Stimulated activated CD4-positive, alpha-beta T cell treated with anti-CD3 and anti-CD28 coated beads, Interleukin-15, amount 100 ng/mL, for 1 hour (primary cell): ENCODE measurements at places on chromosomes 12 and 14.

DNA sequence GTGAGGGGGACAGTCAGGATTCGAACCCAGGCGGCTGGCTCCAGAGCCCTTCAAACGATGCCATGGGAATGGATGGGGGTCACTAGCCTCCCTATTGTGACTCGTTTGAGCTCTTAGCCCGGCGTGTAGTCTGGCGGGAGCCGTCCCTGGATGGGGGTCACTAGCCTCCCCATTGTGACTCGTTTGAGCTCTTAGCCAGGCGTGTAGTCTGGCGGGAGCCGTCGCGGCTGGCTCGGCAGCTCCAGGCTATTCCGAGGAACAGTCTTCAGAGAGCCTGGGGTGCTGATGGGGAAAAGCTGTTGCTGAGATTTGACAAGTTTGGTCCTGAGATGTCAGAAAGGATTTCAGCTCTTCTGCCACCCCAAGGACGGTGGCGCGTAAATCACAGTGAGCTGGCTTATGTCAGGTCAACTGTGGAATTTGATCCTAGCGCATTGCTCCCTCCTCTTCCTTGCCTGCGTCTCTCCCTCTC is 58.3 kb downstream of the CALM1 start:
- no peak for DNase-seq

DNA sequence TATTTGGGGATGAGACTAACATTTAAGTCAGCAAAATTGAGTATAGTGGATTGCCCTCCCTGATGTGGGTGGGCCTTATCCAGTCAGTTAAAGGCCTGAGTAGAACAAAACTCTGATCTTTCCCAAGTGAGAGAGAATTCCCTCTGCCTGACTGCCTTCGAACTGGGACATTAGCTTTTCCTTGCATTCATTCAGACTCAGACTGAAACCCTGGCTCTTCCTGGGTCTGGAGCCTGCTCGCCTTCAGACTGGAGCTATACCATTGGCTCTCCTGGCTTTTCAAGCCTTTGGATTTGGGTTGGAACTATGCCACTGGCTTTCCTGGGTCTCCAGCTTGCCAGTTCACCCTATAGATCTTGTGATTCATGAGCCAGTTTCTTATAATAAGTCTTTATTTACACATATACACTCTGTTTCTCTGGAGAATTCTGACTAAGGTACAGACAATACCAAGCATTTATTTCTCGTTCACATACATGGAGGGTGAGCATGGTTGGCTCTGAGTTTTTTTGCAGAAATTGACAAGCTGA is 296.5 kb downstream of the ERC1 start:
- DNase-seq, result no peak

GRCh38 chr14:90548455-90548854 is 151.6 kb downstream of the CALM1 start:
- DNase-seq, result no peak

DNA sequence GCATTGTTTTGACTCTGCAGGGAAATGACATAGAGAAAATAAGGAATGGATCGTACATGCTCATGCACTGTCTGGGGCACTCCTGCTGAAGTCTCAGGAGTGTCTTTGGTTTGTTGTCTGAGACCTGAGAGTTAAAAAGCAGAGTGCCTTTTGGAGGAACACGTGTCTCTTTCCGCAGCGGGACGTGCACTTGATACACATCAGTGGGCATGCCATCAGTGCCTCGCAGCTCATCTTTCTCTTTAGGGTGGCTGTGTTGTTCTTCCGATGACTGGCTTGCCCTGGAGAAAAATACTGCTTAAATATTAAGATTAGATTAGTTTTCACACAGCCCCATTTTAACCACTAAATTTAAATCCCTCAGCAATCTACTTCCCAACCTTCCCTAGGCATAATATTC is 835.9 kb downstream of the DIO2 start:
- DNase-seq, result no peak

DNA sequence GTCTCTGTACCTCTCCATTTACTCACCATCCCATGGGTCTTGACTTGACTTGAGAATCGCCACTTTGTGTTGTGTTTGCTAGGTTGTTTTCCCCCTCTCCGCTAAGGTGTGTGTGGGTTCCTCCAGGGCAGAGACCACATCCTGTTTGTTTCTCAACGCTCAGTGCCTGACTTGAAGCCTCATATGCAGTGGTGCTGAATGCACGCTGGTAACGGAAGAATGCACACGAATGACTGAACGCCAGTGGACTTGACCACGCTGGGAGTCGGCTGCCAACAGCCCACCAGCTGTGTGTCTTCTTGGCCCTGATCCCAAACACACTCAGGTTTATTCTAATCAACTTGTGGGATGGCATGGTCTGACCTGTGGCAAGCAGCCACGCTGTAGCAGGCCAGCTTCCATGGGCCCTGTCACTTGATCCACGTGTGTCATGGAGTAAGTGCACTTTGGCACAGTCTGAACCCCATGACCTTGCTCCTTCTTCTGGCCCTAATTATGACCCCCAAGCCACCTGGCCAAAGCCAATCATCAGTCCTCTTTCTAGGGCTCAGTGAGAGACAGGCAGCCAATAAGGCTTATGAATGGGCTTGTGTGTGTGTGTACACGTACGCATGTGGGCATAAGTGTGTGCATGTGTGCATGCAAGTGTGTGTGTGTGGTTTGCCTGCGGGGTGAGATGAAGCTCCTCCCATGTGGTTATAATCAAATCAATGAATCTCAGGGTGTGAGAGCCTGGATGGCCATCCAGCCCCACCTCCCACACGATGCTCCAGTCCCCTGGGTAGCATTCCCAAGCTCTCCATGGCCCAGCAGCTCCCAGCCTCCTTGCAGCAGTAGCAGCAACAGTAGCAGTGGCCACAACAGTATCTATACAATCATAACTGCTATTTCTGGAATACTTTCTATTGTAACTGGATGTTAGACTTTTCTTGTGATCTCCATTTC is 6.4 kb upstream of the TC2N start:
- DNase-seq, result peak; percentile 45
